ENCODE measurements at places on chromosomes 7 and 10.

- no peak for DNase-seq
Measured at GRCh38 chr10:85319826-85320225, 991.4 kb downstream of the CCSER2 start.

- no peak for DNase-seq
Measured at GRCh38 chr10:78578929-78579328, 489.8 kb upstream of the ZMIZ1 start.

DNA sequence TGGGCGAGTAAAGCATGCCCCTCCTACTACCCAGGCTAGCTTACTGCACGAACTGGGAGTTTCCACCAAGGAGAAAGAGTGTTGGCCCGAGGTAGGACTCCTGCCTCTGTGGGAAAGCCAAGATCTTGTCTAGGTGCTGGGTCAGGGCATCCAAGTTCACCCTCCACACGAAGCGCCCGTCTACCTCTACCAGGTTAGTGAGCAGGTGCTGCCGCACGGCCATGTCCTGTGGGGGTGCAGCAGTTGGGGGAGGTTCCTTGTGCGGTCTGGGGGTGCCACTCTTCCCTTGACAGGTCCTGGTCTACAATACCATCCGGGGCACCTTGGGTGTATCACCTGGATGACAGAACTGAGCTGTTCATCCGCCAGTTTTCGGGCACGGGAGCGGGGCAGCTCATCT lies 1.7 kb downstream of the ABHD11 start:
- DNase-seq = no peak

GRCh38 chr10:69742928-69743602 lies 58.6 kb upstream of the COL13A1 start:
- DNase-seq = no peak

DNA sequence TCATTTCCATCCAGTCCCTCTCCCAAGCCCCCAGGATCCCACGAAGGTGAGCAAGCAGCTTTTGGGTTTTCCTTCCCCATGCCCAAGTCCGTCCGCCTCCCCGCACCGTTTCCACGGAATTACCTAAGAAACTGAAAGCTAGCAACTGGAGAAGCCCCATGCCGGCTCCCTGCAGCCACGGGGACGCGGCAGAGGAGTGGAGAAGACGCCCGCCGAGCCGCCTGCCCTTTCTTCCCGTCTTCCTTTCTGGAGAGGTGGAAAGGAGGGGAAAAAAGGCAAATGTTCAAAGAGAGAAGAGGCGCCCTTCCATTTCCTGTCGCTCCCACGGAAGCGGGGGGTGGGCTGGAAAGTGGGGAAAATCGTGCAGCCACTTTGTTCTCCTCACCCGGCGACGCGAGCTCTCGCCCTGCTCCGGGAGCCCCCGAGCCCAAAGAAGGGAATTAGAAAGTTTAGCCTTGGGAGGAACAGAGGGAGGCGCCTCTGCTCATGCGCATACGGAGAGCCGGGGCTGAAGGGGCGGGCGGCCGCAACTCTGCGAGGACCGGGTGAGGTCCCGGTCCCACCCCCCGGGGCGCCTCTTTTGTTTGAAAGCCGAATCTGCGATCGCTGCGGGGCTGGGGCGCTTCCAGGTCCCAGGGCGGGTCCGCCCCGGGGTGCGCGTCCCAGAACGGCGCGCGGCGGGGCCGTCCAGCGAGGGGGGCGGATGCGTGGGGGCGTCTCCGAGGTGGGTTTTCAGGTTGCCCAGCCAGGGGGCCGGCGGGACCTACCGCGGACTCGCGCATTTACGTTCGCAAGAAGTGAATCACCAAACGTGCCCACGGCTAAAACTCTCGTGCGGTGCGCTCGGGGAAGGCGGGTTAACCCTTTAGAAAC lies at the start of gene LAMB1:
LAMB1 (minus strand) TSS at position 436 of the 873 bp plus-strand sequence; CDS start at position 160, 276 bp downstream.
- DNase-seq = no peak

DNA sequence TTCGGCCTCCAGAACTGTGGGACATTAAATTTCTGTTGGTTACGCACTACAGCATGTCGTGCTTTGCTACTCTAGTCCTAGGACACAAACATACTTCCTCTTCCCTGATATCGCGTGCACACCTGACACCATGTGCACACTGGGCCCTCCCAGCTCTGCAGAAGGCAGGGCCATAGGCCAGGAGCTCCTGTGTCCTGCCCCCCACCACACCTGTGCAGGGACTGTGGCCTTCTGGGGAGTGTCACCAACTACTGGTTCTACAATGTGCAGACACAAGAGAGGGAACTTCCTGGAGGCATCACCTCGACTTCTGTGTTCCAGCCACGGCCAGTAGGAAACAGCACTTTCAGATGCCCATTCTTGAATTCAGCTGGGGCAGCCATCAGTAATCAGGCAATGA lies 646.4 kb upstream of the MGMT start:
- DNase-seq = no peak

- no peak for DNase-seq
Measured at GRCh38 chr7:490461-491291, 29.0 kb downstream of the PDGFA start.

DNA sequence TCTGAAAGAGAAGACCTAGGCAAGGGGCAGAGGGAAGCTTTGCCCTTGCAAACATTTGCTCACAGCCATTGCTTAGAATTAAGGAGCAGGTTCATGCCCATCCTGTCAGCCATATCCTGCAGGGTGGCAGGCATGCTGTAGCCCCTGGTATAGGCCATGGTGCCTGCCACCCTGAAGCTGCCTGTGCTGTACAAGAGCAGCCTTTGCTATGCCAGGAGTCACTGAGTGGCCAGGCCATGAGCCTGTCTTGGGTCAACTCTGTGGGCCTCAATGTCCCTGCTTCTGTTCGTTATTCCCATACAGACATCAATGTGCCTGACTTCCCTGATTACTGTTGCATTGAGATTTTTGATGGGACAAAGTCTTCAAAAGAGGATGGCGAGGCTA lies 368 bp upstream of the SVOPL start:
- no peak for DNase-seq

- no peak for DNase-seq
Measured at GRCh38 chr10:130045091-130045652, 65.5 kb downstream of the C10orf143 start.

DNA sequence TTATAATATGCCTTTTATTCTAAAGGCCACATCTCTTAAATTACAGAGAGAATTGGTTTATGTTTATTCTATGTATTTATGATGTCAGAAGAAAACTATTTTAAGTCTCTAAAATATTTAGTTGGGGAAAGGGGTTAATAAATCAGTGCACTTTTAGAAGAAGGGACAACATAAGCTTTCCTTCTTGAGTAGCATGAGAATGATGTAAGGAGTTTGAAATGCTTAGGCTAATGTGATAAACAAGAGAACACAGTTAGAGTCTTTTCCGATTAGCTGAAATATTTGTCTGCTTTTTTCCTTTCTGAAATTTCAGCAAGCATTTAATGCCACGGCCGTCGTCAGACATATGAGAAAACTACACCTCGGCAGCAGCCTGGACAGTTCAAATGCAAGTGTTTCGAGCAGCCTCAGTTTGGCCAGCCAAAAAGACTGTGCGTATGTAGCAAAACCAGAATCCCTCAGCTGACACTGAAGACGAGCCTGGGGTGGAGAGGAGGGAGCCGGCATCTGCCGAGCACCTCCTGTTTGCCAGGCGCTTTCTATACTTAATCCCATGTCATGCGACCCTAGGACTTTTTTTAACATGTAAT lies 176.2 kb downstream of the CCDC3 start:
- DNase-seq = no peak

- no peak for DNase-seq
Measured at GRCh38 chr7:108063520-108063933, 60.6 kb upstream of the LAMB1 start.

DNA sequence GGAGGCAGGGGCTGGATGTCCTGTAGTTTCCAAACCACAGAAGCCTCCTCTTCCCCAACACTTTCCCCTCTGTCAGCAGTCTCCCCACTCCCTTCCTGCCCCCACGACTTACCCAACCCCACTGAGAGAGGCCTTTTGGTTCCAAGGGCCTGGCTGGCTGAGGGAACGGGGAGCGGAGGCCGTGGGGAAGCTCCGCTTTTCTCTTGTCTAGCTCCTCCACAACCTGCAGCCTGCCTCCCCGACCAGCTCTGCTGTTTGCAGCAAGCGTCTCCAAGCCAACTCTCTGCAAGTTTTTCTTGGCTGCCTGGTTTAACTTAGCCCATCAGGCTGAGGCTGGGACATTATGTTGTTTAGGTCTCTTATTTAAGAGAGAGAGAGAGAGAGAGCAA lies 126.8 kb downstream of the NEURL1 start:
- no peak for DNase-seq

DNA sequence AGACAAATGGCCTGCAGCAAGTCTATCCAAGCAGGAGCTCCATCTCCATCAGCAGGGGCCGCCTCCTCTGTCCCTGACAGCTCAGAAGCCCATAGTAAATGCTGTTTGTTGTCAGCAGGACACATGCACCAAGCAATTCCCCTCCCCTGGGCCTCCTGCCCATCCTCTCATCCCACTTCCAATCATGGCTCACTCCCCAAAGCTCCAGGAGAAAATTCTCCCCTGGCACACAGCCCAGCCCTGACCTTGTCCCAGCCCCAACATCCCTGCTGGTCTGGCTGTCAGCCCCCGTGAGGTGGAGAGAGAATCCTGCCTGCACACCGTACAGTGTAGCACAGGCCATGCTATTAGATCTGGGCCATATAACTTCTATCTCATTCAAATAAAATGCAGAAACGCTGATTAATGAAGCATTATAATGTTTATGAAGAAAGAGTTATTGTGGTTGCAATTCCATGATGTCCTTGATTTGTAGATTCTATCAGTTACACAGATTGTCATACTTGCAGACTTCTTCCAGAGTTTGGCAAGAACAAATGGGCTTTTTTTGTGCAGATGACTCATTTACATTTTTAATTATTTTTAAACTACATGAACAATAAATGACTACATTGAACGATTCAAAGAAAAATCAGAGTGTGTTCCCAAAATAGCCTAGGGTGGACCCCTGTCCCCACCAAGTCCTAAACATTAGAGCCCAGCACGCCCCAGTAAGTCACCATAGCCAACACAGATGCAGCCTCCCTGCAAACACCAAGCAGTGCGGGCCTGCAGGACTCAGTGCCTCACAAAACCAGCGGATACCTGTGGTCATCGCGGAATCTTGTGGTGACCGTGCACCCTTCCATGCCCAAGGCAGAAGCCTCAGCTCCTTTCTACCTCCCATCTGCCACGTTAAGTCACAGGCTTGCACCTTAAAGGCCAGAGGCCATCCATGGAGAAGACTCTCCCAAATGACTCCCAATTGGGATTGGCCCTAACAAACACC lies 70.1 kb downstream of the COBL start:
- DNase-seq = no peak

DNA sequence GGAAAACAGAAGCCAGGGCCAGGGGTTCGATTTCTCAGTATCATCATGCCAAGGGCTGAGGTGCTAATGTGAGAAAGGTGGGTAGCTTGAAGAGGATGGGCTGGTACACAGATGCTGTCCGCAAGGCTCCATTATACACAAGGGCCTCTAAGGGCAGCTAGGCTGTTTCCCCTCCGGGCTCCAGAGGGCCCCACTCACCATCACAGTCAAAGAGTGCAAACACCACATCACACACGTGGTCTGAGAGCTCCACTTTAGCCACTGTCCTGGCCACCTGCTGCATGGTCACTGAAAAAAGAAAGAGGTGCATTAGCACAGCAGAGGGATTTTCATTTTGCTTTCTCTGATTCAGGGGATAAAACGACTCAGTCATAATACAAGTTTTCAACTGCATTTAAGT lies 20.9 kb upstream of the DNAJB12 start:
- DNase-seq = no peak

DNA sequence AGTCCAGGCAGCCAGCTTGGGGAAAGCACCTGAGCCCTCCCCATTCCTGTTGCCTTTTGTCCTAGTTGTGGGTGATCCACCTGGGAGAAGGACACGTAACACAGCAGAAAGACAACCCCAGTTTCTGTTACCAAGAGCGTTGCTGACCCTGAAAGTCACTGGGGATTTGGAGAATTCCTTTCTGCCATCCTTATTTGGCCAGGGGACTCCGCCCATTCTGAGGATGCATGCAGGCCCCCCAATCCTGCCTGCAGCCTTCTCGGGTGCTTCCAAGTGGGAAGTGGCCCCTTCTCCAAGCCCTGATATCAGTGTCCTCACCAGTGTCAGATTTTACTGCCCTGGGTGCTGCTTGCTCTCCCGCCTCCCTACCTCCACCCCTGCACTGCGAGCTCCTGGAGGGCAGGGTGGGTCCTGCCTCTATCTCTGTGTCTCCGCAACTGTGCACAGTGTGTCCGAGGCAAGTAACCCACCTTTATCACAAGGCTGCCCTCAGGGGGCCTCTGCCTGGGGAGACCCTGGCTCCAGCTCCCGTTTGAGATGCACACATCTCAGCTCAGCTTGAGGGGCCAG lies 9.2 kb upstream of the ADCY1 start:
- DNase-seq = no peak

- no peak for DNase-seq
Measured at GRCh38 chr10:70122742-70123141, 9.9 kb downstream of the AIFM2 start.

DNA sequence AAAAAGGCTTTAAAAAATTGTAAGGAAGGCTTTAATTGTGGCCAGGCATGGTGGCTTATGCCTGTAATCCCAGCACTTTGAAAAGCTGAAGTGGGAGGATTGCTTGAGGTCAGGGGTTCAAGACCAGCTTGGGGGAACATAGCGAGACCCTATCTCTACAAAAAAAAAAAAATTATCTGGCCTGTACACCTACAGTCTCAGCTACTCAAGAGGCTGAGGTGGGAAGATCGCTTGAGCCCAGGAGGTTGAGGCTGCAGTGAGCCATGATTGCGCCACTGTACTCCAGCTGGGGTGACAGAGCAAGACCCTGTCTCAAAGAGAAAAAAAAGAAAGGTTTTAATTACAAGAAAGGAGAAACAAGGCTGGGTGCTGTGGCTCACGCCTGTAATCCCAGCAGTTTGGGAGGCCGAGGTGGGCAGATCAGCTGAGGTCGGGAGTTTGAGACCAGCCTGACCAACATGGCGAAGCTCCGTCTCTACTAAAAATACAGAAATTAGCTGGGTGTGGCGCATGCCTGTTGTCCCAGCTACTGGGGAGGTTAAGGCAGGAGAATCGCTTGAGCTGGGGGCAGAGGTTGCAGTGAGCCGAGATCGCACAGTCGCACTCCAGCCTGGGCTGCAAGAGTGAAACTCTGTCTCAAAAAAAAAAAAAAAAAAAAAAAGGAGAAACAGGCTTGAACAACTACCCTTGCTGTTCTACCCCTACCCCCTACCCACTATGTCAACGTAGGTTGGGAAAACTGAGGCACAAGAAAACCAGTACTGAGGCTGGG lies 83.7 kb downstream of the CARD11 start:
- DNase-seq = no peak

DNA sequence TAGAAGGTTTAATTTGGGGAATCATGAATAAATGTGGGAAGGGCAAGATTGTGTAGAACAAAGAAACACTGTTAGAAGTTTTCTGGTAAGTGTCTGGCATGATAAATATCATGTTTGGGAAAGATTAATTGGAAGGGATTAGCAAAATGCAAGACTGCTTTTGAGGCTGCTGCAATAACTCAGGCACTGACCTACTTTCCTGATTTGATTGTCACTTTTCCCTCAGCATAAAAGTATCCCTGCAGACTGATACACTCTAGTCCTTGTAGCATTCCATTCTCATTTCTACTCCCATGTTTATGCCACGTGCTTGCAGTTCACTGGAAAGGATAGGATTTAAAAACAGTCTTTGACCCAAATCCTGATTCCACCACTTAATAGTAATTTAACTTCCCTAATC lies 303.3 kb upstream of the SEMA3A start:
- DNase-seq = no peak

Data from T-helper 22 cell (primary cell).